ENCODE measurements at places on chromosomes 5 and 9.

DNA sequence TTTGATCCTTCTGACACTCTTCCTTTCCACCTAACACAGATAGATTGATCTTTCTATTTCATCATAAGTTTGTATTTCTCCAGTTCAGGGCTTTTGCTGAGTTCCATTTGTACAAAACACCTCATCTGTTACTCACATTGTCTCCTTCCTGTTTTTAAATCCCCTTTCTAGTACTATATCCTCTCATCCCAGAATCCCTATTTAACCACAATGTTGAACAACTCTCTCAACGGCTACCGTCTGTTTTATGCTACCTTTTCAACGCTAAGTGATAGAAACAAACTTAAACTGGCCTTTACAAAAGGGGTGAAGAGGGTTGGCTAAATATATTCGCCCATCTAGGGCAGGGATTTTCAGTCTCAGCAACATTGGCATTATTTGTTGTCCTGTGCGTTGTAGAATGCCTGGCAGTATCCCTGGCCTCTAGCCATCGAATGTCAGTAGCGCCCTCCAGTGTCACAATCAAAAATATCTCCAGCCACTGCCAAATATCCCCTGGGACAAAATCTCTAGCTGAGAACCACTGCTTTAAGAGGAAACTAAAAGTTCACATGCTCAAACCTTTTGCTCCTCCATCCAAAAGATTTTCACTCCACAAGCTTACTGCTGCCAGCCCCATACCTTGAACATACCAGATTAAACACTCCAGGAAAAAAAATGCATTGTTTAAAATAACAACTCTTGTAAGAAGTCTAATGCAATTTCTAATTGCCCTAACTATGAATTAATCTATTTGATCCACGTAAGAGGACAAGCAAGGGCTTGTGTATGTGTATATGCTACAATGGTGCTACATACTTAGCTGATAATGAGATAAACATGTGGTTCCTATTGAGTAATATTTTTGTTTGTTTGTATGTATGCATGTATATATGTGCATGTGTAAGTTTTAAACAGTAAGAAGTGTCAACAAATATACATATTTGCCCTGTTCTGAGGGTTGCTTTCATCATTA, 344.0 kb downstream of the PTPRD start:
- DNase-seq = peak; percentile 55

DNA sequence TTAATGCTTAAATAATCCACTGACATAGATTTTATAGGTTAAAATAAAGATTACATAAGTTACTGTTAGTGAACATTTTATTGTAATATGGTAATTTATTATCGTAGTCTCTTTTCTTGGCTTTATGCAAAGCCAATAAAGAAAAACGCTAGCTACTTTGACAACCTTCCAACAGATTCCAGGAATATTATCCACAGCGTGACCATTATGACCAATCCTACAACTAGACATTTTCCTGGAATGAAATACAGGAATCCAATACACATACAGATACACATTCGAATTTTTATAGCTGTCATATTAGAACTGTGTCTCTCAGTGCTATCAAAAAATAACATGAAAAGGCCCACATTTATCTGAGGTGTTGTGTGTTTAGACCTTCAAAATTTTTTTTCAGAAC, 13.1 kb downstream of the RPS23 start:
- DNase-seq = no peak

- DNase-seq = peak; percentile 84
Observed at GRCh38 chr5:134874831-134875655, 872 bp downstream of the TXNDC15 start.

DNA sequence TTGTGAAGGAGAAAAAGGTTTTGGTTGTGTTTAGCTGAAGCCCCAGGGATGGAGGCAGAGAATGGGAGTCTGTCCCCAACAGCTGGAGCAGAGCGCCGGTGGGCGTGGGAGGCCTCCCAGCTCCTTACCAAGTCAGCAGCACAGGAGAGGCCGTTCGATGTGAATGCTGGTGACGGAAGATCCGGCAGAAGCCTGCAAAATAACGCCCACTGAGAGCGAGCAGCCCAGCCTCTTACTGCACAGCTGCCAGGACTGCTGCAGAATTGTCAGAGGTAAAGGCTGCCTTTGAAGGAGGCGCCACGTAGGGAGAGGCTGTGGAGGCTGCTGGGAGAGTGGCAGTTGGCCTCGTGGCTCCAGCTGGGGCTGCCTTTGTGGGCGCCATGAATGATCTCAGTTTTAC, 26.2 kb downstream of the ANGPTL2 start:
- DNase-seq = no peak

GRCh38 chr9:19998153-19998552, 209.3 kb upstream of the SLC24A2 start:
- no peak for DNase-seq

- peak; percentile 70 for DNase-seq
Observed at GRCh38 chr5:137498301-137498735, 808 bp downstream of the SPOCK1 start.

DNA sequence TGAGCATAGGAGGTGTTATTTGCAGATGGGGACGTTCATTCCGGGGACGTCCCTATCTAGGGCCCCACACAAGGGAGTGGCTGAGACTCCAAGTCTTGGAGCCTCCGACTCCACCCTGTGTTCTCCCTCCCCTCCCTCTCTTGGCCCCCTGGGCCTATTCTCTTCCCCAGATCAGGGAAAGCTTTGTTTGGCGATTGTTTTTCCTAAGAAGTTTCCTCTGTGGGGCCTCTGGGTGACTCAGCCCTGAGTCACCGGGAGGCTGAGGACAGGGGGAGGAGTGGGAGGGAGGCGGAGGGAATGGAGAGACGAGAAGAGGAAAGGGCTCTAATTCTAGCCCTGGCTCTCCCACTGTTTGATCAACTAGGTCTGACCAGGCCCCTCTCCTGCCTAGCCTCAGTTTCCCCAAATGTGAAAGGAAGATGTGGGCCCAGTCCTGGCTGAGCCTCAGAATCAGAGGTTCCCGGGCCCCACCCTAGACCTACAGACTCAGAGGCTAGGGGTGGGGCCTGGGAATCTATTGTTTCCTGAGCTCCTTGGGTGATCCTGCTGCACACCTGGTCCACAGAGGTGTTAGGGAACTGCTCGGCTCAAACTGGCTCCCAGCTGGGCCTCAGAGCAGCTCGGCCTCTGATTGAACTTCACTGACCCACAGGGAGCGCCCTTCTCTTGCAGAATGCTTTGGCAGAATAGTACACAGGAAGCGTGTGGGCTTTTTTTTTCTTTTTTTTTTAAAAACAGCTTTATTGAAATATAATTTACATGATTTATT, 19.2 kb downstream of the GSN start:
- DNase-seq = peak; percentile 98

GRCh38 chr9:133499892-133500270, 21.0 kb upstream of the SLC2A6 start:
- DNase-seq = no peak

DNA sequence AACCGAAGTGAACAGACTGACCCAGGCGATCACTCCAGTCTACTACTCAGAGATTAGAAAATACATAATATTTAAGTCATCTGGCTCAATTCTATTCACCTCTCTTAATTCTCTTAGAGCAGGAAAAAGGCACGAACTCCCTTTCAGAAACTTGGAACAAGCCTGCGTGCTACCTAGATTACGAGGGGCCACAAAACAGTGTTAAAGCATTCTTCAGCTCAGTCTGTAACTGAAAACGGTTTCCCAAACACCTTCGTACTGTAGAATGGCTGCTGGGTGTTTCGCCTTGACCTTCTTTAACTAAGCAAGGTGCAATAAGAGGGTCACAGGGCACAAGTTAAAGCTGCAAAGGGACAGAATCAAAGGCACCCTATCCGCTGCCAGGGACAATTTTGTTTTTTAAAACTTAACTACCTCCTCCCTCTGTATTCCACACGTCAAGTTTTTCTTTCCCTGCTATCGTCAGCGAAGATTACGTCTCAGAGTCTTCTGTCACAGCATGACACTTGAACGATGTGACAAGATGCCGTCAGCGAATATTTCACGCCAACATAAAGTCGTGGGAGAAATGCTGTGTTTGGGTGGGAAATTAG, 687 bp downstream of the LYSMD3 start:
- DNase-seq = peak; percentile 64

- peak; percentile 19 for DNase-seq
Observed at GRCh38 chr5:120919017-120919416, 454.9 kb downstream of the PRR16 start.

- DNase-seq = no peak
Observed at GRCh38 chr5:78331523-78332080, 28.8 kb upstream of the SCAMP1 start.

GRCh38 chr5:181566-181965, 9.7 kb upstream of the LRRC14B start:
- no peak for DNase-seq

DNA sequence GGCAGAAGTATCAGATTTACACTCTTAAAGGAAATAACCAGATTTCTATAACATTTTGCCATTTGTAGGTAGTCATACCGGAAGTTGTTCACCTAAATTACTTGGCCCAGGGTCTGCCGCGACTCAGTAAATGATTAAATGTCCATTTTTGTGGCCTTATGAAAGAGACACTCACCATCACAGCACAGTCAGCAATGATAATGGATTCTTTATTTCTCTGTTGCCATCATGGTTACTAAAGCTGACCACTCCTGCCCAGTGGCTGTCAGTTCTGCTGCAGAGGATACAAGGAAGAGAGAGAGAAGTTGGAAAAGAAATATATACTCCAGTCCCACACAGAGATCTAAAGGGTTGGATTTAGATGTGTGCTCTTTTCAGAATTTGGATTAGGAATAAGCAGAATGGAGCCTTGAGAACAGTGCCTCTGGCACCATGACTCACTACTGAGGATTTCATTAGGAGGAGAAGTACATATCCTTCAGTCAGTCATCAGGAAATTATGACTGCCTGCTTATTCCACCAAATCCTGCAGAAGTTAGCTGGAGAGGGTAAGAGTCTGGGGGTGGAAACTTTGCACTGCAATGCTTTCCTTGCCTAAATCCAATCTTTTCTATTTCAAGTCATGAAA, 72.8 kb upstream of the EFNA5 start:
- peak; percentile 73 for DNase-seq

- DNase-seq = peak; percentile 36
Observed at GRCh38 chr5:135553688-135554462, 18.1 kb upstream of the NEUROG1 start.

DNA sequence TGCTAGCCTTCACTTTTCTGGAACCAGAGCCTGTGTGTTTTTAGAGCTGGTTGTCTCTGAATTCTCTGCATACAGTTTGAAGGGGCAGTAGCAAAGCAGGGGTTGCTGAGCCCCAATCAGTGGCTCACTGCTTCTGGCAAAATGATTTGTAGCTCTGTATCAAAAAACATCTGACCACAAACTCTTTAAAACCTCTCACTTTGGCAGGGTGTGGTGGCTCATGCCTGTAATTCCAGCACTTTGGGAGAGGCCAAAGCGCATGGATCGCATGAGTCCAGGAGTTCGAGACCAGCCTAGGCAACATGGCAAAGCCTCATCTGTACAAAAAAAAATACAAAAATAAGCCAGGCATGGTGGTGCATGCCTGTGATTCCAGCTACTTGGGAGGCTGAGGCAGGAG, 28.3 kb upstream of the APC start:
- peak; percentile 29 for DNase-seq

DNA sequence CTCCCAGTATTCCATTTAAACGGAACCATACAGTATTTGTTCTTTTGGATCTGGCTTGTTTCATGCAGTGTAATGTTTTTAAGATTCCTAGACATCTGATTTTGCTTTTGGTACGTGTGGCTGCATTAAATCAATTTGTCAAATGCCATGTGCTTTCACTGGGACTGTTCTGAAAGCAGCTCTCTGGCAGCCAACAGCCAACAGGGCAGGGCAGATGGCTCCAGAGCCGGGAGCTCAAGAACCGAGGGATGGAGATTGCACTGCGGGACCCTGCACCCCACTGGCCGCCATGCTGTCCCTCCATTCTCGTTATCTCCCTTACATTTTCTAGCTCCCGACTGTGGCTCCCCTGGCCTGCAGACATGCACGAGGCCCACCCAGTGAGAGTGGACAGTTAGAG, 33.4 kb upstream of the AIF1L start:
- DNase-seq = no peak

- DNase-seq = no peak
Observed at GRCh38 chr5:57531333-57531732, 48.7 kb upstream of the ACTBL2 start.

- no peak for DNase-seq
Observed at GRCh38 chr9:114016101-114016500, 62.0 kb downstream of the AMBP start.

GRCh38 chr5:72955143-72955767, 586 bp upstream of the FCHO2 start:
- DNase-seq = no peak

GRCh38 chr9:71504636-71505035, 263.7 kb downstream of the CEMIP2 start:
- no peak for DNase-seq

GRCh38 chr9:129781981-129782380, 21.0 kb upstream of the TOR1B start:
- DNase-seq = peak; percentile 42

DNA sequence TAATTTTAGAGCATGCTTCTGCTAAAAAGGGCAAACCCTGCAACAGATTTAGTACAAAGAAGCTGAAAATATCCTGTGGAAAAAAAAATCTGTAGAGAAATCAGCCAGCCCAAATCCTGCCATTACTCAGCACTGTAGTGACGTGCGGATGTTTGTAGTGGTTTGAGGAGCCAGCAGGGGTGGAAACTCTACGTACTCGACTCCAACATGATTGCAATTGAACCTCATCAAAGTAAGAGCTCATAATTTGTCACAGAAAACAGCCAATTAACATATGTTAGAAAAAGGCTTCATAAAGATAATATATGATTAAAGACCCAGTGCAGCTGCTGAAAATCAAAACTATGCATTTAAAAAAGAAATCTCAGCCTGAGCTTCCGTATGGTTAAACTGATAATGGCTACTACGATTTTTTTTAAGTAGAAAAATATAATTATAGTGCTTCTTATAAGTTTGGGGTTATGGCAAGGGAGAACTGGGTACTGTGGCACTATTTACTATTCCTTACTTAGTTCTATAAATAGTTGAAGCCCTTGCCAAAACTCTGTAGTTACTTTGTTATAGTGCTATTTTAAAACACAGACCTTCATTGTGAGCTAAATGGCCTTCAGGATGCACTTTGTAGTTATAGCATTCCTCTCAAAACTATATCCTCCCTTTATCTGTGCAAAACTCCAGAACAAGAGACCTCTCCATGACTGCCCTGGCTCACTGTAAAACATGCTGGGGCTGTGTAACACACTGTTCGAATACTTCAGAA, 49.4 kb downstream of the MEF2C start:
- peak; percentile 89 for DNase-seq

DNA sequence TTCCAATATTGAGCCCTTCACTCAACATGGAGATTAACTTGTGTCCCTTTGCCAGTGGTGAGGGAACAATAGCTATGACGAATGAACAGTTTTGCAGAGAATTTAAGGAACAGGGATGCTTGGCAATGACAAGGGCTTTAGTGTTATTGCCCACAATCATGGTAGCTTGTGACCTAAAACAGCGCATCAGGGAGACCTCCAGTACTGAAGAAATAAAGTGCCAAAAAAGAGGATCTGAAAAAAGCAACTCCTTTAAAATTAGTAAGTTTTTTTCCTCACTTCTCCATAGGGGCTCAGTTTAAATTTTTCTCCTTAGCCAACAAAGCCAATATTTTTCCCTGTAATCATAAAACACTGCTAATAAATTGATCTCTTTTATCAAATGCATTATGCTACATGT, 41.8 kb upstream of the PAM start:
- no peak for DNase-seq
